ENCODE measurements at places on chromosomes 2 and 18.

DNA sequence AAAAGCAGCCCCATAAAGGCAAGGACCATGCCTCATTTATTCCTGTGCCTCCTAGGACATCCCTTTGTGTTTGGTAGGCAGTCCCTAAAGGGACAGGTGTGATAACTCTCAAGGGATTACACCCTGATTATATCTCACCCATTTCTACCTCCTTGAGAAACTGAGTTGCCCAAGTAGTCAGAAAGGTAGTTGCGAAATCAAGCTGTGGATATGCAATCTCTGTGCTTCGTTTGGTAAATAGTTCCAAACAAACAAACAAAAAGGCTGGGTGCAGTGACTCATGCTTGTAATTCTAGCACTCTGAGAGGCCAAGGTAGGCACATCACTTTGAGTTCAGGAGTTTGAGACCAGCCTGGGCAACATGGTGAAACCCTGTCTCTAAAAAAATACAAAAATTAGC, 100.2 kb upstream of the ARL5A start:
- no peak for DNase-seq

DNA sequence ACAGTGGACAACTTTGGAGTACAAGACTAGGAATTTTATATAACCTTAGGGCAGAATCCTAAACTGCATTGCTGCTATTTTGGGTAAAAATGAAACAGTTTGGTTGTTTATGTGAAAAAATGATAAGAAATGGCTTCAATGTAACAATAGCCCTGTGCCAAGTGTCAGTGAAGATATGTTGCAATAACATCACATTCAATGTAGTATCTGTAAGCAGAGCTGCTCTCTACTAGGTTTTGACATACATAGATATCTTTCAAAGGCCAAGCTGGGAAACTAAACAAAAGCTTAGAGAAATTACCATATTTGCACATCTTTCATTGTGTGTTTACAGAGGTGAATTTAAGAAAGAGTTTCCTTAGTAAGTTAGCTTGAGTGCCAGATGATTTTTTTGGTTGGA, 135.0 kb upstream of the DOK6 start:
- no peak for DNase-seq

DNA sequence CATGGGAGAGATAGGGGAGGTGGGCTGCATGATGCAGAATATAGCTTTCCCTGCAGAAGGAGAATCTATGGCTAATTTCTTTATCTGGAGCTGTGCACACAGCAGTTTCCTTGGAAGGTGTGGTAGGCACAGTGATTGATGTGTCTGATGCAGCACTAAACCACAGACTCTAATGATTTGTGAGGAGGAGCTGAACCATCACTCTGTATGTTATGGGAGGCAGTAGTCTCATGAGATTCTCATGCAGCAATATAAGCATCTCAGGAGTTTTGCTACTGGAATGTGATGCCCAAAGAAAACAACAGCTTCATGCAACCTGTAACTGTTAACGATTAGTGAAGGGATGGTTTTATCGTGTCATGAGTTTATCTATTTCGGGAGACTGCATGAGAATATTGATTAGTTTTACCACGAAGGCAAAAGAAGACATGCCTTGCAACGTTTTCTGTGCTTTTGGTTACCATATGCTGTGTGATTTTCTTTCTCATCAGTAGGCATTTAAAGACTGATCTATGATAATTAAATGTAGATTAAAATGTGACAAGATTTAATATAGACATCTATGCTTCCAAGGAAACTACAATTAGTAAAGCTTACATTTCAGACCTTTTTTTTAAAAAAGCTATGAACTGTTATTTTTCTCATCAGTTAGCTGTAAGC, 286.8 kb downstream of the ARL6IP6 start:
- no peak for DNase-seq

GRCh38 chr2:180979749-180980105, 678 bp upstream of the UBE2E3 start:
- DNase-seq, result no peak

DNA sequence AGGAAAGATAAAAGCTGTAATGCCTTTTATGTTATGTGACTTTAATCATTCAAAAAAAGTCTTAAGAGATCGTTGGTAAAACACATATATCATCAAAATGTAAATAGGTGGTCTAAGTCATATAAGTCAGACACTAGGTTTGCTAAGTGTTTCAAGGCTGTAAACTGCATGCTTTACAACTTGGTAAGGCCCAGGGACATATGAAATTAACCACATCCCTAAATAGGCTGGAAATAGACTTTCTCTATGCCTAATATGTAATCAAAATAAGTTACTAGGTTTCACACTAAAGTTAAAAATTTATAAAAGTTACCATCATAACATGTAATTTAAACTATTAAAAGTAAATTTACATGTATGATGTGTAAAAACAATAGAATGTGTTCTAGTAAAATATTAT, 946.3 kb upstream of the LRATD1 start:
- no peak for DNase-seq

DNA sequence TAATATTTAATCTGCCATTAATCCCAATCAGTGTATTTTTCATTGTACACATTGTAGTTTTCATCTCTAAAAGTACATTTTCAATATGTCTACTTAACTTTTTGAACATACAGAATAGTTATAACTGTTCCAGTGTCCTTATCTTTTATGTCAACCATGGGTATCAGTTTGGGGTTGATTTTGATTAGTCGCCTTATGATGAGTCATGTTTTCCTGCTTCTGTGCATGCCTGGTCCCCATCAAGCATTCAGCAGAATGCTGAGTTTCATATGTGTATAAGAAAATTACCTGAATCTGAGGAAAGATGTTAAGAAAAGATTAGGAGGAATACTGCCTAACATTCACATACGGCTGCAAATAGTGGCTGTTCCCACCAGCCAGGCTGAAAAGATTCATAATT, 17.7 kb downstream of the SPDYA start:
- DNase-seq, result no peak

DNA sequence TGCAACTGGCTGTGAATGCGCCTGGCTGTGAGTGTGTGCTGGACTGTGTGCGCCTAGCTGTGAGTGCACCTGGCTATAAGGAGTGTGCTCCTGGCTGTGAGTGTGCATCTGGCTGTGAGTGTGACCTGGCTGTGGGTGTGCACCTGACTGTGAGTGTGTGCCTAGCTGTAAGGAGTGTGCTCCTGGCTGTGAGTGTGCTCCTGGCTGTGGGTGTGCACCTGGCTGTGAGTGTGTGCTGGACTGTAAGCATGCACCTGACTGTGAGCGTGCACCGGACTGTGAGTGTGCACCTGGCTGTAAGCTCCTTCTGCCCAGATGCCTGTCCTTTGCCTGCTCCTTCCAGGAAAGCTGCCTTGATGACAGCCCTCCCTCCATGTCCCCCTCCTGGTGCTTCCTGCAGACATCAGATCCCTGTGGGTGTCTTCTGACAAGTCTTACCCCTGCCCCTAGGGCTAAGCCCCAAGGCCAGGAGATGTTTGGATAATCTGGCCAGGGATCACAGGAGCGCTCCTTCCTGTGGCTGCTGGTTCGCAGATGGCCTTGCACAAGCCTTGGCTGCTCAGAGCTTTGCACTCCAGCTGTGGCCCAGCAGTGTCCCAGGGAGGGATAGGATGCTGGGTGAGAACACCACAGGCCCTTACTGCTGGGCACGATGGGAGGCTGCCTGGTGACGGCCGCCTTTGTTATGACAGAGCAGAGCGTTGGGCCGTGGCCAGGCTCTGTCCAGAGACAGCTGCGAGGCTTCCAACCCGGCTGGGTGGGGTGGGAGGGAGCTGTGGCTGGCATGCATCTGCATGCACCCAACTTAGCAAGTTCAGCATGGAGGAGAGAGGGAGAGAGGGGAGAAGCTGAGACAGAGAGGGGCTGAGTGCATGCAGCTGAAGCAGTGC, 89.9 kb downstream of the GLI2 start:
- DNase-seq, result no peak

- DNase-seq, result no peak
Observed at GRCh38 chr18:36513556-36513955, 216.0 kb downstream of the FHOD3 start.

DNA sequence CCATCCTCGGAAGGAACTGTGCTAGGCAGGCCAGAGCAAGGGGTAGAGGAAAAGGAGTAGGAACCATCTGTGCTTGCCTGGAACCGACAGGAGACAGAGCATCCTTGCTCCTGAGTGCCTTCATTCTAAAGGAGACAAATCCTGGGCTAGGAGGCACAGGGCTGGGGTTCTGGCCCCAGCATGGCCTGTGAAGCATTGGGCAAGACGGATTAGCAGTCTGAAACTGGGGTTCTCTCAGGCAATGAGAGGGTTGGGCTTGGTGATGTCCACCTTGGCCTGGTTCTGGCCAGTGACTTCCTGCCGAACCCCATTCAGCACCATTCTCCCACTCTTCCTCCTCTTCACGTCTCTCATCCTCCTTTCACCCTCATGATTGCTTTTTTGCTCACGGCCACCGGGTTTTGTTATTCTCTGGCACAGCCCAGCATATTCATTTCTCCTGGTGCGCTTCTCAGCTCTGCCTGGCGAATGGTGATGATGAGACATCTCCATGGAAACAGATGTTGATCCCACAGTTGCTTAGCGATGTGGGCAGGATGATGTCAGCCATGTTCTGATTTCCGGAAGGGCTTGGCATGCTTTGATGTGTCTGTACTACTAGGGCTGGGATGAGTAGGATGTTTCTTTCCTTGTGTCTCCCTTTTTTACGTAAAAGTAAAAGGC, 127.7 kb downstream of the CAPN13 start:
- no peak for DNase-seq

All from Karpas-422 (cell line).